Tibial artery (tissue), 4 donors: ENCODE measurements at places on chromosomes 6 and 20.
A peak's percentile ranks its signal among the peaks of the same experiment; 100 is the strongest.

DNA sequence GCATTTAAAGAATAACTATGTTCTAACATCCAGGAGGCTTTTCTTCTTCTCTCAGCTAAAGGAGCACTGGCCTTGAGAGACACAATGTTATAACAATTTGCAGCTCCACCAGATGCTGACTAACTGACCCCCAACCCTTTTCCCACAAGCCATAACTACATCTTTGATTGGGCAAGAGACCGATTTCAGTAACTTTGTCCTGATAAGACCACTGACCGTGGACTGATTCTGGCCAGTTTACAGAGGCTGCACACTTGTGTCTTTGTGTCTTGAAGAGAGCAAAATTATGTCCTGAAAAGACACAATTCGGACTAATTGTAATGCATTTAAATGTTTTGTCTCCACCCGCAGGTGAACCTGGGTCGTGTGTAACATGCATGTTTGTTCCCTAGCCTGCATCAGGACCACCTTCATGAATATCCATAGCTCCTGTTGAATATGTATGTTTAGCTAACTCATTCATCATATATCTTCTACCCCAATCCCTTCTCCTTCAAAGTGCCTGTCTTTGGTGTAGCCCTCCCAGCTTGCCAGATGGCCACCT lies 22.3 kb downstream of the ABRACL start:
- DNase-seq = no peak

DNA sequence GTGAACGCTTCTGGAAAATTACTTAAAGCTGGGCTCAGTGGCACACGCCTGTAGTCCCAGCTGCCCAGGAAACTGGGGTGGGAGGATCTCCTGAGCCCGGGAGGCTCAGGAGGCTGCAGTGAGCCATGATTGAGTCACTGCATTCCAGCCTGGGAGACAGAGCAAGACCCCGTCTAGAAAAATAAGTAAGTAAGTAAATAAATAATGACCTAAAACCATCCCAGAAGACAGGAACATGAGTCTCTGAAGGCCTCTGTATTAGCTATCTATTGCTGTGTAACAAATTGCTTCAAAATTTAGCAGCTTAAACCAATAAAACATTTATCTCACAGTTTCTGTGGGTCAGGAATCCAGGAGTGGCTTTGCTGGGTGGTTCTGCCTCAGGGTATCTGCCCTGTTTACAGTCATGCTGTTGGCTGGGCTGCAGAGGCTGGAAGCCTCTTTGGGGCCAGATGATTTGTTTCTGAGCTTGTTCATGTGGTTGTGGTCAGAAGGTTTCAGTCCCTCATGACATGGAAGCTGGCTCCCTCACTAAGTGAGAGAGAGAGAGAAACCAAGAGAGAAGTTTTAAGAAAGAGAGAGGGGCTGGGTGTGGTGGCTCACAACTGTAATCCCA lies 48.4 kb upstream of the NCOA3 start:
- DNase-seq = no peak

DNA sequence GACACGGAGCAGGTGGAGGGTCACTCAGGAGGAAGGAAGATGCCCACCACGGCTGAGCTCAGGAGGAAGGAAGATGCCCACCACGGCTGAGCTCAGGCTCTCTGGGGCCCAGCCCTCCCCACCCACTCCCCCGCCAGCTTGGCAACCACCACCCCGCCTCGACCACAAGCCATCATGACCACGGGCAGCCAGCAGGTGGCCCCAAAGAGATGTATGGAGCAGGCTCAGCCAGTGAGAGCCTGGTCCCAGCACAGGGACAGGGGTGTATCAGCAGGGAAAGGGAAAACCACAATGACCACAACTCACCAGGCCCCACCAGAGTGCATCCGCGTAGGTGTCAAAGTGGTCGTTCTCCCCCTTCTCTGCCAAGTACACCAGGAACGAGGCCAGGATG lies 30.4 kb downstream of the KCNQ2 start:
- DNase-seq = no peak

DNA sequence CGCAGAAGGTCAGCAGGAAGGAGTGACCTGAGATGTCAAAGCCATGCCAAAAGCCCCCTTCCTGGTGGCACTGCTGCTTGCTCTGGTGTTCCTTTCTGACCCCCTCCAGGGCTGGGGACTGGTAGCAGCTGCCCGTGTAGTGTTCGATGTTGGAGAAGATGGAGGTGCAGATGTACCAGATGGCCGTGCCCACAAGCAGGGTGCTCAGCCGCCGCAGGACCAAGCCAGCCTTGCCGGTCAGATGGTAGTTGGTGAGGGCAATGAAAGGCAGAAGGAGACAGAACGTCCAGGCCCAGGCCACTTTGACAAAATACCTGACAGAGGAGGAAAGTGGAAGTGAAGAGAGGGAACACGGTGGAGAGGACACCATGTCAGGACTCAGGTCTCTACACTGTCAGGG lies 4.1 kb downstream of the FITM2 start:
- no peak for DNase-seq

GRCh38 chr6:35707714-35708407 lies 19.1 kb upstream of the FKBP5 start:
- DNase-seq = no peak

DNA sequence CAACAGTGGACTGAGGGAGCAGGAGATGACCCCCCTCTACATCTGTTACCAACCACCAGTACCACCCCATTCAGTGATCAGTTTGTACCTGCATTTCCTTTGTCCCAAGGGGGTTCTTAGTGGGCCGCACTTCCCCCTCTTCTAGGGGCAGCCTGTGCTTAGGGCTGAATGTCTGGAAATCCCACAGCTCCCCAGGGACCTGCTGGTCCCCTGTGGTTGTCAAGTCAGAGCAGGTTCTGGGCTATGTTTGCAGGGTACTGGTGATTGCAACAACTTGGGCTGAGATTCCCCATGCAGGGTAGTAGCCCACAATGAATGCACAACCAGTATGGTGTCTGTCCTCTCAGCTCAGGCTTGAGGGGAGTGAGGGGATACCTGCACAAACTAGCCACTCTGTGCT lies 39.7 kb upstream of the COL10A1 start:
- DNase-seq = no peak

DNA sequence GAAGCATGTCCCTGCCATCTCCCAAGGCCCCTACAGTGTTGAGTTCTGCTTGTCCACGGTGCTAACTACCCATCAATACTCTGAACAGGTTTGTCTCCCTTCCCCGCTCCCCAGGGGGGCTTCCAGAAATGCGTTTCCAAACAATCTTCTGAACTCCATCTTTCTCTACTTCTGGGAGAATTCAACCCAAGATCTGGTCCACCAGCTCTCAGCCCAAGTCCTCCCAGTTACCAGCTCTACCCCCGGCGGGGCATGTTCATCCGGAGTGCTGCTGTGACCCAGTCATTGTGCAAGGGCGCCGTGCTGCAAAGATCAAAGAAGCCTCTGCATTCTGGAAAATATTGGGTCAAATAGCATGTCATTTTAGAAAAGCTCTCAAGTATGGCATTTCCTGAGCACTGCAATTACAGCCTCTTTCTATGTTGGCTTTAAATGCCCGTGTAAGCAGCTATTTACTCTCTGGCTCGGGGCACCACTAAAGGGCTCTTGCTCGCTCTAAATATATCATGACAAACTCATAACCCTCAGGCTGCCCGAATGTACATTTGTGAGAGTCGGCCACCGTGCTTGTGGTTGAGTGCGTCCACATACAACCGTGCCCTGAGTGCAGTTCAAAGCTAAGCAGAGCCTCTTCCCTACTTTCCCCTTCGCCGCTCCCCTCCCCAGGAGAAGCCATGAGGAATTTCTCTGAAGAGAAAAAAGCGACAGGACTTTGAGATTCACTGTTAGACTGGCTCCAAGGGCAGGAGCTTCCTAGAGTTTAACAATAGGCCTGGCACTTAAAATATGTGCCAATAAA lies 71.6 kb downstream of the BANF2 start:
- no peak for DNase-seq

GRCh38 chr6:151293688-151294016 lies 53.9 kb downstream of the AKAP12 start:
- DNase-seq = no peak

DNA sequence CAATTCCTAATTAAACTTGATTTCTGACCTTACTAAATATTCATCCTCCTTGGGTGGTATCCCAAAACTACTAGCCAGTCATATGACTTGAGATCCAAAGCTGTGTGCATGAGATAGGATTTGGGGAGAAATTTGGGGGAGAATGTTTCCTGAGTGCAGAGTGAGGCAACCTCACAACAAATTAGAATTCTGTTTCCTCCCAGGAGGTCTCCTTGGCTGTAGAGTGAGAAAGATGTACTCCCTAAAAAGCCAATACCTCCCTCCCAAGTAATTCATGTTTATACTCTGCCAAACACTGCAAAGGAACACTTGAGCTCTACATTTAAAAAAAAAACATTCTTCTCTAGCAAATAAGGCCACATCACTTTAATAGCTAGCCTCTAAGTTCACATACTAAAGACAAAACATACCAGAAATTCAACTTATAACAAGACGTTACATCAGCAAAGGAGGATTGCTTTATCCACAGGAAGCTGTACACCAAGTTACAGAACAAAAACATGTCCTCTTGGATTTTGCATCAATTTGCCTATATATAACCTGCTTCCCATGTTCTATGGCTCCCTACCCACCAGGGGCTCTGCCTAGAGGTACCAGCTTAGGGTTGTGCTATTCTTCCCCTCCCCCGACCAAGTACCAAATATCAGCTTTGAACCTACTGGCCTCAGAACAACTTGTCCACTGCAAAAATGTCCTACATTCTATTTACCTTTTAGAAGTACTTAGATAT lies 15.4 kb upstream of the TMEM30A start:
- no peak for DNase-seq

- DNase-seq = no peak
Measured at GRCh38 chr6:166927240-166927934, 29.0 kb downstream of the RNASET2 start.

DNA sequence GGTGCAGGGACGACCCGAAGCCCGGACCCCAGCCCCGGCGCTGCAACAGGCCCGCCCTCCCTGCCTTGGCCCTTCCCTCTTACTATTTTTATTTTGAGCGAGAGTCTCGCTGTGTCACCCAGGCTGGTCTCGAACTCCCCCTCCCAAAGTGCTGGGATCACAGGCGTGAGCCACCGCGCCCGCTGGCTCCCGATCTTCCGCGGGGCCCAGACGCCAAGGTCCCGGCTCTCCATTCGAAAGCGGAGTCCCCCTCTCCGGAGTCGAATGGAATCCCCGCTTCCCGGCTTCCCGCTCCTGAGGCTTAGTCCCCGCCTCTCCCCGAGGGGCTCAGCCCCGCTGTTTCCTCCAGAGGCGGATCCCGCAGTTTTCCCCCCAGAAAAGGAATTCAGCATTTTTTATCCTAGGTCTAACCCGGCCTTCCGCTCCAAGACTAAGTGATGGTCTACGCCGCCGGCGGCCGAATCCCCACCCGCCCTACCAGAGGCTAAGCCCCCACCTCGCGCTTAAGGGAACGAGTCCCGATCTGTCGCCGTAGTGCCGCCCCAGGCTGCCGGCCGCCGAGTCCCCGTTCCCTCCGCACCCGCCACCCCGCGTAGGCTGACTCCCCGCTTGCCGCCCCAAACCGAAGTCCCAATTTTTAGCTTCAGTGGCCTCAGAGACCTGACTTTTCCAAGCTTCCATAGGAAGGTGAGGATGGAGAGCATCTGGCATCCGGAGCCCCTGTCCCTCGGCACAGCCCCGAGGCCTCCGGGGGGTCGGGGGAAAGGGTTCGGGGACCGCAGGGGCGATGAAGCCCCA lies 11.5 kb upstream of the TMC2 start:
- DNase-seq = peak; percentile 71

GRCh38 chr20:8250539-8251200 lies 118.6 kb downstream of the PLCB1 start:
- no peak for DNase-seq

DNA sequence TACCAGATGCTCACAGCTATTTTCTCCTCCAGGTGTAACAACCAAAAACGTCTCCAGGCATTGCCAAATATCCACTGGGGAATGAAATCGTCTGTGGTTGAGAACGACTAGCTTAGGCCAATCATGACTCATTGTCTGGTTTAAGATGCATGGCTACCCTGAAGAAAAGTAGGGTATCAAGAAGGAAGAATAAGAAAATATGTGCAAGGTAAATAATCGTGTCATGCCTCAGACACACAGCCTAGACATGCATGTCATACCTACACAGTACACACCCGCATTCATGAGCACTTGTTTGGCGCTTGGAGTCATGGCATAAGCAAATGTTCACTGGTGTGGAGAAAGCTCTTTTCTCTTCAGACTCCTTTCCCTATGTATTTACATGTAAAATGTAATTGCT lies 745.7 kb downstream of the MAFB start:
- DNase-seq = no peak

DNA sequence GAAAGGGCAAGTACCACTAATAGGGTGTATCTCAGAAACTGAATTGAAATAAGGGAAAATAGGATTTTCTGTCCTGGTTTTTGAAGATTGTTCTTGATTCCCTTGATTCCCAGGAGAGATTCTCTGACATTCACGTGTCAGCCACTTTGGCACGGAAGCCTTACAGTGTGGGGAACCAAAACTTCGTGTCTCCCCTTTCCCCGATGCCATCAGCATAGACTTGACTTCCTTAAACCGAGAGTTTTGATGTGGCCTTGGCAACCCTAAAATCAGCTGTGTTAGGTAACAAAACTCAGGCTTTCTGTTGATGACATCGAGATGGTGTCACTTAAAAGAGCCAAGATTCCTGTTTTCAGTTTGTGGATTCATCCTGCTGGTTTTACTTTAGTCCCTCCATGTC lies 7.5 kb downstream of the HMGN4 start:
- DNase-seq = no peak

DNA sequence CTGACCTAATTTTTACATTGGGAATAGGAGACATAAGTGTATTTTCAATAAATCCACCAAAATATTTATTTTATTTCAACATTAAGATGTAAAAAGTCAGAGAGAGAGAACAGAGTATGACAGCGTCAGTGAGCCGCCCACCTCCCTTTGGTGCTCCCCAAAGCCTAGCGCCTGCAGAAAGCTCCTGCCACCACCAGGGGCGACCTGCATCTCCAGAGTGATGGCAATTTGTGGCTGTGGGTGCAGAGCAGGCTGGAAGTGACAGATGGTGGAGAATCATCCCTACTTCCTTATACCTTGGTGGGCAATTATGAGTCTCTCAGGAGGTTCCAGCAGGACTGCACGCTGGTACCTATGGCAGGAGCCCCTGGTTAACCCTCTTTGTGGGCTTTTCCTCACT lies 87.3 kb downstream of the PTPRT start:
- DNase-seq = no peak

DNA sequence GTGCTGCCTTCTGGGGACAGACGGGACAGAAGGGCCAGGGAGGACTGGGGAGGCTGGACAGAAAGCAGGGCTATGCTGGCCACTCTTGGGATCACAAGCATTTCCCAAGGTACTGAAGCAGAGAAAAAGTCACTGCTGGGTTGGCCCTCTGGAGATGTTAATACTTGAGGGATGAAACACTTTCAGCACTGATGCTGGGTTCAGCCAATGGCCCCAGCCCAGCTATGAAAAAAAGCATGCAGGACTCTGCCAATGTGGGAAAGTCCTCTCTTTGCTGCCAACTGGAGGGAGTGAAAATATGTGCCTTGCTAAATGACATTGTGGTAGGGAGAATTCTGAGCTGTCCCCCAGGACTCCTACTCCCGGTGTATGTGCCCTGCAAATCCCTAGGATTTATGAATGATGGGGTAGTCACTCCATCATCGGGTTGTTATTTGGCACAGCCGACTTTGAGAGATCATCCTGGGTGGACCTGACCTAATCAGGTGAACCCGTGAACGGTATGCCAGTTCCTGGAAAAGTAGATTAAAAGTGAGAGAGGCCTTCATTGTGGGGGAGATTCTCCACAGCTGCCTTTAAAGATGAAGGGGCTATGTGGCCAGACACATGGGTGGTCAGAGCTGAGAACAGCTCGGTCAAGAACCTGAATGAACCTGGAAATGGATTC lies 119.9 kb upstream of the TRAF3IP2 start:
- DNase-seq = peak; percentile 43
